NCI-H146 (cell line): ENCODE measurements at places on chromosomes 3 and 15.
A peak's percentile ranks its signal among the peaks of the same experiment; 100 is the strongest.

DNA sequence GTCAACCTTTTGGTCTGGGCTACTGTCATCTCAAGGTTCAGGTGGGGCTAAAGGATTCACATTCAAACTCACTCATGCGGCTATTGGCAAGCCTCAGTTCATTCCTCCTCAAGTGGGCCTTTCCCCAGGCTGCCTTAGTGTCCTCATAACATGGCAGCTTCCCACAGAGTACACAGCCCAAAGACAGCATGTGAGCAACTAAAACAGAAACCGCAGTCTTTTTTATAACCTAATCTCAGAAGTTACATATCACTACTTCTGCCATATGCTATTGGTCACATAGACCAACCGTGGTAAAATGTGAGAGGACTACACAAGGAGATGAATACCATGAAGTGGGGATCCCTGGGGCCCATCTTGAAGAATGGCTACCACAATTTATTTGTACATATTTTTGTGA, 4.5 kb upstream of the CEP70 start:
- no peak for DNase-seq

- DNase-seq, result peak; percentile 77
Measured at GRCh38 chr15:35545824-35546510, at the start of gene DPH6. DPH6 (minus strand) TSS chr15:35546165; CDS start chr15:35546141, 24 bp downstream.

- peak; percentile 32 for DNase-seq
Measured at GRCh38 chr3:105145511-105145910, 221.2 kb upstream of the ALCAM start.

DNA sequence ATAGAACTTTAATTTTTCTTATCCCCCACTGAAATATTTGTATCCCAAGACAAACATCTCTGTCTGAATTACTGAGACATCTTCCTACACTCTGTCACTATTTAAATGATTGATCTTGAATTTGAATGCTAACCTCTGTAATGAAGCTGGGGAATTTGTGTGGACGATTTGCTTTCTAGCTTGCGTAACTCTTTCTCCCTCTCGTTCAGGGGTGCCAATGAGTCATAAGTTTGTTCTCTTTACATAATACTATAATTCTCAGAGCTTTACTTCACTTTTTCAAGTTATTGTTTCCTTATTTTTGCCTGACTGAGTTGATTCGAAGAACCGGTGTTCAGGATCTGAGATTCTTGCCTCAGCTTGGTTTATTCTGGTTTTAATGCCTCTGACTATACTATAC, 783.3 kb upstream of the CADM2 start:
- DNase-seq, result no peak

DNA sequence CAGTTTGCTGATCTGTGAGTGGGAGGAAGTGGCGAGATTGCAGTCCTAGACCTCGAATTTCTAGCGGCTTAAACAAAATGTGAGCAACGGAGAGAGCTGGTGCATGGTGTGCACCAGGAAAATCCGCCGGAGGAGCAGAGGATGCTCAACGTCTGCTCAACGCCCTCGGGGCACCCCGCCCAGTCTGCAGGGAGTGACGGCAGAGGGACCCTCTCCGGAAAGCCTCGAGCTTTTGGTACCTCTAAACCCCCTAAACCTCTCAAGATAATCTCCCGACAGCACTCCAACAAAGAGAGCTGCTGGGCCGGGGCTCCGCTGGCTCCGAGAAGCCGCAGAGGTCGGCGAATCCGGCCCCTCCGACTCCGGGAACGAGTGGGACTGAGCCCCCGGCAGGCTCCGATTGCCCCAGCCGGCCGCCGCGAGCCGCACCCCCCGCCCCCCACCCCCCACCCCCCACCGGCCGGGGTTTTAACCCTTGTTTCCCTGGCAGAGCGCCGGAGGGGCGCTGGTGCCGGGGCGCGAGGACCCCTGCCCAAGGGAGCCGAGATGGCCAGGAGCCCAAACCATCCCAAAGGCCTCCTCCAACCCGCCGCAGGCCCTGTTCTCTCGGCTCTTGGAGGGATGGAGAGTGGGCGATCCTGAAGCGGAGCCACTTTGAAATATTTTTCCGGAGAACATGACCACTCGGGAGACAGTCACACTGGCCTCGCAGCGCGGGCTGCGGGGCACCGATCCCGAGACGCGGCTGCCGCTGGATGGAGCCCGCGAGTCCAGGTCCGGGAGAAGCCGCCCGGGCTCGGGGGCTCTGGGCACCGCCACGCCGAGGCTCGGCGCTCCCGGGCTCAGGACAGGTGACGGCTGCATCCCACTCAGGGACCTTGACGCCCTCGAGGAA, 1.5 kb downstream of the MEGF11 start:
- peak; percentile 61 for DNase-seq

- DNase-seq, result no peak
Measured at GRCh38 chr3:106624154-106624553, 753.1 kb upstream of the CCDC54 start.

GRCh38 chr3:98692787-98693473, 70.2 kb upstream of the ST3GAL6 start:
- no peak for DNase-seq
